Posterior cingulate gyrus (tissue), 11 donors: ENCODE measurements at places on chromosomes 3 and 15.

GRCh38 chr15:97234851-97235610, 725.5 kb upstream of the ARRDC4 start:
- no peak for DNase-seq

DNA sequence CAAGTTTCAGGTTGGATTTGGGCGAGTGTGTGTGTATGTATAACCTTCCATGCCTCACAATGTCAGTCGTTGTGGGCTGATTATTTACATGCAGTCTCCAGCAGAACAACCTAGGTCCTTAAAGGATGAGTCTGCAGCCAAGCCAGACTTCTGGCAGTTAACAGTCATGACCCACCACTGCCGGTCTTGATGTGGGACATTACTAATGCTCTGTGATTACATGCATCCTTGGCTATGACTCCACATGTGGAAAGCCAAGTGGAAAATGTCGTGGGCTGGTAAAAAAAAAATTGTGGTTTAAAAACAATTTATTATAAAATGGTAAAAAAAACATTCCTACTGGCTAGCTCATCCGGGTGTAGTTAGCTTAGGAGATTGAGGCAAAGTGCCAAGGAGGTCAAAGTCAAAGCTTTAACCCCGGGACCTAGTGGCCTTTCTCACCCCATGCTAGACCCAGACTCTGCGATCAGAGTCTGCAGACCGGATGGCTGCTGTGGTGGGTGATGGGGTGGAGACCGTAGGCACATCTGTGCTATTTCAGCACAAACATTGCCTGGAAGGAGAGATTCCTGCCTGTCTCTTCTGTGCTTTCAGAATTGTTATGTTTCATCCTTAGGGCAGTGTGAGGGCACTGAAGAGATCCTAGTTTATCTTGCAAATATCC, 6.8 kb downstream of the RARRES1 start:
- no peak for DNase-seq

GRCh38 chr15:44501768-44502366, 35.1 kb upstream of the EIF3J start:
- no peak for DNase-seq

- peak; percentile 94 for DNase-seq
Measured at GRCh38 chr3:58824285-58824684, 157.7 kb upstream of the FAM3D start.

GRCh38 chr3:43759297-43759782, 68.6 kb downstream of the ABHD5 start:
- DNase-seq: no peak

DNA sequence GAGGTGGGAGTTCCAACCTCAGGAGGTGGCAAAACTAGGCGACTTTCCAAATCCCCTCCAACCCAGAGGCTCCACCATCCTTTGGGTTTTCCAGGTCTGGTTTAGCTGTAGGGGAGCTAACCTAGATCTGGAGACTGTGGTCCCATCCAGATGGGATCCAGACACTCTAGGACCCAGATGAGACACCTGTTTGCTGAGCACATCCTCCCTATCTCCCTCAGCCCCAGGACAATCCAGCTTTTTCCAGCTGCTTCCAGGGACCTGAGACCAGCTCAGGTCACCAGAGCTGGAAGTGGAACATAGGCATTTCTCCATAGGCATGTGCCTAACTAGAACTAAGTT, 18.2 kb downstream of the CRTAP start:
- DNase-seq: no peak
